ENCODE measurements at places on chromosomes 13 and 19. TPM values are rescaled to one million over a fixed set of nuclear protein-coding genes. Genes with fewer than 3 reads are reported as not detected.

Gene TBC1D17
- total RNA-seq = 10.6 TPM

Gene PLVAP
- total RNA-seq = 0.74 TPM

Gene MUC16
- not detected for total RNA-seq

Gene FUT2
- under 0.01 TPM for total RNA-seq

Gene SETDB2
- total RNA-seq = 14.0 TPM
